ENCODE measurements at places on chromosomes 16 and 17. TPM values are rescaled to one million over a fixed set of nuclear protein-coding genes. Genes with fewer than 3 reads are reported as not detected.

Gene CCDC154
- not detected for total RNA-seq

Gene SCNN1B
- not detected for total RNA-seq

Gene SBK1
- total RNA-seq, result 0.70 TPM

Gene JUP
- 268 TPM for total RNA-seq

Gene TUBB3
- total RNA-seq, result 1,261 TPM

Gene ITFG1
- 88.6 TPM for total RNA-seq

Gene CDH3
- total RNA-seq, result 198 TPM

Gene NLRC5
- 6.6 TPM for total RNA-seq

Gene GRAP
- 0.15 TPM for total RNA-seq

Gene HSD17B1
- 0.30 TPM for total RNA-seq

Gene TPSD1
- total RNA-seq, result not detected

Gene KRT39
- total RNA-seq, result not detected

Gene CXCL16
- 48.6 TPM for total RNA-seq

Gene SLC13A2
- total RNA-seq, result not detected

Gene IKZF3
- 0.17 TPM for total RNA-seq

Gene IGSF6
- total RNA-seq, result 0.05 TPM

Gene SLFN13
- total RNA-seq, result 9.2 TPM

Gene MYH3
- total RNA-seq, result not detected

Gene ZG16B
- total RNA-seq, result 0.25 TPM

Gene BCL6B
- total RNA-seq, result 0.05 TPM

Gene ARHGDIG
- not detected for total RNA-seq

Gene TEKT1
- total RNA-seq, result not detected

Gene IRF8
- total RNA-seq, result 1.9 TPM

Gene SMIM36
- total RNA-seq, result not detected

Gene MT1A
- total RNA-seq, result 0.89 TPM

Gene CLEC10A
- total RNA-seq, result not detected

Gene CTRB1
- not detected for total RNA-seq

Gene SLC47A2
- not detected for total RNA-seq

Gene NXPH3
- total RNA-seq, result not detected

Gene MMP25
- total RNA-seq, result 0.10 TPM

Gene KRT15
- total RNA-seq, result 2.8 TPM

Gene CCL17
- not detected for total RNA-seq

Gene CFAP97D1
- under 0.01 TPM for total RNA-seq

Gene KCNH6
- total RNA-seq, result 0.05 TPM

Gene SEZ6
- total RNA-seq, result not detected

Gene ELMO3
- total RNA-seq, result 20.1 TPM

Gene HSD17B2
- total RNA-seq, result 1.2 TPM

Gene OR2C1
- total RNA-seq, result not detected

Gene TAC4
- total RNA-seq, result not detected

Gene DYNC1LI2
- 157 TPM for total RNA-seq

Gene SNX20
- total RNA-seq, result not detected

Gene PRMT7
- total RNA-seq, result 49.2 TPM

Gene CCDC137
- total RNA-seq, result 9.0 TPM

Gene CES1
- total RNA-seq, result 0.15 TPM

Gene CDRT15L2
- total RNA-seq, result not detected

Gene MSLN
- total RNA-seq, result 13.5 TPM

Gene TVP23A
- total RNA-seq, result not detected

Gene BAIAP3
- total RNA-seq, result 2.1 TPM

Gene AGRP
- total RNA-seq, result not detected
